HCT116 (cell line): ENCODE measurements at places on chromosomes 2 and 18.

DNA sequence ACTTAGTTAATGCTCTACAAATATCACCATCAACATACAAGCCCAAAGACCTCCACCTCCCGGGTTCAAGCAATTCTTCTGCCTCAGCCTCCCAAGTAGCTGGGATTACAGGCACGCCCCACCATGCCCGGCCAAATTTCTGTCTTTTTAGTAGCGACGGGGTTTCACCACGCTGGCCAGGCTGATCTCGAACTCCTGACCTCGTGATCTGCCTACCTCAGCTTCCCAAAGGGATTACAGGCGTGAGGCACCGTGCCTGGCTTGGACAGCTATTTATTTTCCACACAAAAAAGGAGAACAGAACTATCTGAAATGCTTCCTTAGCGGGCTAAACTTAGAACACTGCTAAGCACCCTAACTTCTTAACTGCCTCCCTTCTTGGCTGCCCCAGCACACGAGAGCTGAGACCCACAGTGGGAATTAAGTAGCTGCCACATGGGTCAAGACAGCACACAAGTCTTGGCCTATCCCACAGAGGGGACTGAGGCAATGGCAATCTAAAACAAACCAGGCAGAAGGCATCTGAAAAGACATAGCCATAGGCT is 24.8 kb downstream of the CYTIP start:
- no peak for DNase-seq

DNA sequence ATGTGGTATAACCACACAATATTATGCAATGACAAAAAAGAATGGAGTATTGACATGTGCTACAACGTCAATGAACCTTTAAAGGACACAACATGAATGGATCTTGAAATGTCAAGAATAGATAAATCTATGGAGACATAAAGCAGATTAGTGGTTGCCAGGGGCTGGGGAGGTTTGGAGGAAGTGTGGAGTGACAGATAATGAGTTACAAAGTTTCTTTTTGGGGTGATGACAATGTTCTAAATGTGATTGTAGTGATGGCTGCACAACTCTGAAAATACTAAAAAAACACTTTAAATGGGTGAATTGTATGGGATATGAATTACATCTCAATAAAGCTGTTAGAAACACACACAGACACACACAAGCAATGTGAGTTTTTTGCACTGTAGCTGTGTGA is 37.4 kb upstream of the C1D start:
- DNase-seq, result no peak

DNA sequence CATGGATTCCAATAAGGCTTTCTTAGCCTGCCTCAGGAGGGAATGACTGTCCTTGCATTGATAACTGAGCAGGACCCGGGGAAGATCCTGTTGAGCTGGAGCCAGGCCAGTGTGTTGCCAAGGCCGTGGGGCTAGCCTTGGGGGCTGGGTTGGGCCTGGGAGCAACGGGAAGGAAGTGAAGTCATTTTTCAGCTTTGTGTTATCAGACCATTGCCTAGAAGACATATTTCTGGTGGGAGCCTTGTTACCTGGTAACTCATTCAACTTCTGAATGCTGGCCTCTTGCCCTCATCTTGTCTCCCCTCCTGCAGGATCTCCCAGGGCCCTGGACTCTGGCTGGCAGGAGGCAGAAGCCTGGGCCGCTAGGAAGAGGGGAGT is 92.7 kb upstream of the MGAT5 start:
- DNase-seq, result no peak

DNA sequence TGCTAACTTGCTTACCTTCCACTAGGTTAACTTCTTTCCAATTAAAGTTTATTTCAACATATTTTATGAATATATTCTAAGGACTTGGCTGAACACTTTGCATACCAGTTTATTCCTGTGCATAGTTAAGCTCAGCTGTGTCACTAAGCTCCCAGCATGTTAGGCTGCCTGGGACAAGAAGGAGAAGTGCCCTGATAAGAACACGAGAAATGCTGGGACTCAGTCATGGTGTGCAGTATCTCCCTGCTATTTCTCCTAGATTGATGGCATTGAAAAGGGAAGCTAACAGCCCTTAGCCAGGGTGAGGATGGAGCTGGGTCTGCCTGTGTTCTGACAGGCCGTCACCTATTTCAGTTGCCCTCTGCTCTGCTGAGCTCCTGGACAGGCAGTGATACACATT is 164.3 kb downstream of the TRABD2A start:
- DNase-seq, result no peak

DNA sequence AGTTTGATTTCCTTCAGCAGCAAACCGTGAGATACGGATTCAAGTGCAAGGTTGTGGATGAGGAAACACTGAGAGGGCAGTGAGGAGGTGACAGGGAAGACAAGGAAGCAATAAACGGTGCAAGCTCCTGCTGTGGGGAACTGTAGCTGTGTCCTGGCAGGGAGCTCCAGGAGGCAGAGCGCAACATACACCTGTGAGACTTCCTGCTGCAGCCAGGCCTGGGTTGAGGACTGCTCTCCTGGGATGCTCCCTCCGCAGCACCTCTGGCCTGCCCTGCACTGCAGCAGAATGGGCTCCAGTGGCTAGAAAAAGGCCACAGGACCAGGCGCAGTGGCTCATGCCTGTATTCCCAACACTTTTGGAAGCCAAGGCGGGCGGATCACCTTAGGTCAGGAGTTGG is 85.5 kb downstream of the MRO start:
- no peak for DNase-seq

- no peak for DNase-seq
These were observed 79.8 kb upstream of the CAVIN2 start for GRCh38 chr2:191926671-191927070.

GRCh38 chr18:44958455-44958854 is 277.8 kb downstream of the SETBP1 start:
- DNase-seq, result no peak

DNA sequence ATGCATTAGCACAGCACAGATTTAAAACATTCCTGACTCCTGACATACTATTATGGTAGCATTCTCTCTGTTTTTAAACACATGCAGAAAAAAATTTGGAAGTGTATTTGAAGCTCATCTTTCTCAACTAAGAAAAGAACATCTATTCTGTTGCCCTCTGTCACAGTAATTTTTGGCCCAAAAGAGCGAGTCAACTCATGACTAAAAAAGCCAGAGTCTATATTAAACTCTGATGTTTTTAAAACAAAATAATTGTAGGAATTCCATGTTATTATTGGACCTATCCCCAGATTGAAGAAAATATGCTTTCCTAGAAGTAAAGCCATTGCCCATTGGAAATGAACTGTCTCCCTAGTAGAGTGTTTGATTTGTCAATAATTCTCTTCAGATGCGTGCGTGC is 96.7 kb downstream of the CRIM1 start:
- no peak for DNase-seq

DNA sequence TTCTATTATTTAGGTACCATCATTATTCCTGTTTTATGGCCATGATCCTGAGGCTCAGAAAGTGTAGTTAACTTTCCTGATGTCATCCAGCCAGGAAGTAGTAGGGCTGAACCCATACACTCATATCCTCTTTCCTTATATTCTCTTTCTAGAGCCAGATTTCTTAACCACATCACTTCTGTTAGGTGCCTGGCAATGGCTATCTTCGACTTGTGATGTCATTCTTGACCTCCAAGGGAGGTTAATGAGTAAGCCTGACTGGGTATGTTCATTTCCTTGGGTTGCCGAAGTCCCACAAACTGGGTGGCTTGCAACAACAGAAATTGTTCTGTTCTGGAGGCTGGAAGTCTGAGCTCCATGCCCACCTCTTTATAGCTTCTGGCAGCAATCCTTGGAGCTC is 43.4 kb downstream of the ITGB6 start:
- no peak for DNase-seq

DNA sequence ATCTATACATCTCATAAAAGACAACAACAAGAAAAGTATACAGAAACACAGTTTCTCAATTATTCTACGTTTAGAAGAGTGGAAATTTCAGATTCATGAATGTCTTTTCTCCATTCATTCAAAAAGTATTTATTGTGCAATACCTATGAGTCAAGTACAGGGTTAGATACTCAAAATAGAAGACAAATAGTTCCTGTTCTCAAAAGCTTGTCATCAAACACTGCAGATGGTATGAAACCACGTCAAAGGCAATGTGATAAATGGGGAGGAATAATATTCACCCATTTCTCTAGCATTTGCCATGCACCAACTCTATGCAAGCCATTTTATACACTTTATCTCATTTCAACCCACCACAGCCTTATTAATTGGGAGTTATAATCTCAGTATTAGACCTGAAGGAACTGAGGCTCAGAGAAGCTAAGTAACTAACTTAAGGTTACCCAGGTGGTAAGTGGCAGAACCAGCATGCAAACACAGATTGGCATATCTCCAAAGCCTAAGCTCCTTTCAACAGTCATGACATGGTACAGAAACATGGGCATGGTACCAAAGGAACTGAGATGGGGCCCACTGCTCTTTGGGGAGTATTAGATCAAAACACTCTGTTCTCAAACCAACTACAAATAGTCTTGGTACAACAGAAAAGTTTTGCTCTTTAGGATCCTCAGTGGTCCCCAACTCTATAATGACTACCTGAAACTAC is 67.2 kb upstream of the NPAS2 start:
- DNase-seq, result no peak

- no peak for DNase-seq
These were observed 549.6 kb downstream of the FBXO15 start for GRCh38 chr18:73597832-73598615.

- no peak for DNase-seq
These were observed 3.8 kb downstream of the TCF4 start for GRCh38 chr18:55584201-55584600.

DNA sequence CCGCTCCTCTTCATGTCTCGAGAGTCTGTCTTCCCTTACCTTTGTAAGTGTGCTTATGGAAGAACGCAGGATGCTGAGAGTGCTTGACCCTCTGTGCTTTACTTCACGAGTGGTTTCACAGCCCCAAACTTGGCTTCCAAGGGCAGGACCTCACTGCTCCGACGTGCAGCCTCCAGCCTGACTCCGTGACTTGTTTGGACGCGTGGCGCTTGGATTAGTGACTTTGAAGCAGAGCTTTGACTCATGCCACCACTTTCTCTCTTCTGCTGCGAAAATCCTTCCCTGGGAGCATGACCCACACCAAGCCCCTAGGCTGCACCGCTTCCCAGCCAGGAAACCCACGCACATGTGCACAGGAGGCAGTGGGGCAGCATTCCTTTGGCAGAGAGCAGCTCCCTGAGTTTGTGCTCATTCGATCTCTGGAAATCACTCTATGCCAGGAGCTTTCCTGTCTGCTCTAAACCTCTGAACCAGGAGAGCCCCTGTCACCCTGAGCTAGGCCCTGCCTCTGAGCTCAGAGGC is 207.8 kb upstream of the HS6ST1 start:
- no peak for DNase-seq

GRCh38 chr2:6967301-6967700 is 50.1 kb downstream of the RNF144A start:
- DNase-seq, result no peak

GRCh38 chr2:43634604-43635306 is 2.3 kb upstream of the PLEKHH2 start:
- no peak for DNase-seq

DNA sequence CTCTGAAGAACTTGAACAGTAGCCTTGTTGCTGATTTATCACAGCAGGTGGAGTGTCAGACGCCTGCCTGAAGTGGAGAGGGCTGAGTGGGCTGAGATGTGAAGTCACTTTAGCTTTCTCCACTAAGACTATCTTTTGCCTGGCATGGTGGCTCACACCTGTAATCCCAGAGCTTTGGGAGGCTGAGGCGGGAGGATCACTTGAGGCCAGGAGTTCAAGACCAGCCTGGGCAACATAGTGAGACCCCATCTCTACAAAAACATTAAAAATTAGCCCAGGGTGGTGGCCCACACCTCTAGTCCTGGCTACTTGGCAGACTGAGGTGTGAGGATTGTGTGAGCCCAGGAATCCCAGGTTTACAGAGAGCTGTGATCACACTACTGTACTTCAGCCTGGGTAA is 60.6 kb upstream of the TTC39C start:
- no peak for DNase-seq

GRCh38 chr18:44521668-44522022 is 159.0 kb upstream of the SETBP1 start:
- DNase-seq, result no peak

GRCh38 chr2:231057590-231057989 is 923 bp downstream of the PSMD1 start:
- DNase-seq, result no peak

GRCh38 chr18:10340821-10341220 is 113.6 kb upstream of the APCDD1 start:
- no peak for DNase-seq

GRCh38 chr2:144836635-144837350 is 316.9 kb upstream of the ZEB2 start:
- no peak for DNase-seq

GRCh38 chr2:5690286-5690685 is 1.9 kb upstream of the SOX11 start:
- DNase-seq, result no peak

GRCh38 chr2:151032741-151033191 is 228.9 kb downstream of the RBM43 start:
- no peak for DNase-seq

- DNase-seq, result no peak
These were observed 1267.8 kb downstream of the SUCLG1 start for GRCh38 chr2:83191316-83191715.
